ENCODE measurements at places on chromosomes 16 and 17.

DNA sequence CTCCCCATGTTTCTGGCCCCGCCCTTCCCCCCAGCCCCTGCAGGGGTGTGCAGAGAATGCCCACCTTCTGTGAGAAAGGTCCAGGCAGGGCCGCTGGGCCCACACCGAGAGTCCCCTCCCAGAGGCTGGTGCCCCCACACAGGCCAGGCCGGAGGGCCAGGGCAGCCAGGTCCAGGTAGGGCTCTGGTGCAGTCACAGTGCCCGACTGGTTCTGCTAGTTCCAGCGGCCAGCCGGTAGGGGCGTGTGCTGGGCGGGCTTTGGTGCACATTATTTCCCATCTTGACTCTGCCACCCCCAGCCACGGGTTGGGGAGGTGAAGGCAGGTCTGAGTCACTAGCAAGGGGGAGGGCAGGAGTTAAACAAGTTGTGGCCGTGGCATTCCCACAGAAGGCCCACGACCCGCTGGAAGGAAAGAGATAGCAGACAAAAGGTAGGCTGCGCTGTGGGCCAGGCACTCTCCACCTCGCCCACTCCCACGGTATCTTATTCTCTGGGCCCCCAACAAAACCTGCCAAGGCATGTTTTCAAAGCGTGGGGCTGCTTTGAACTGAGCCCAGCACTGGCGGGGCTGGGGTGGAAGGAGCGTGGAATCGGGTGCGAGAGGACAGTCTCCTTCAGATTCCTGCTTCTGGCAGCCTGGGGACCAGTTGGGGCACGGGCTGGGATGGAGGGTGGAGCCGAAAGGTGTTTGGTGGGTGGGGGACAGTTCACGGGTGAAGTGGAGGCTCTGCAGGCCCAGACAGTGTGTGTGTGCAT lies 1.9 kb downstream of the EPN3 start:
- H3K27me3 ChIP-seq: no peaks in the 10 kb centered on the region
- H3K36me3 ChIP-seq: no peaks in the 10 kb centered on the region
- H3K4me3 ChIP-seq: peak overlapping the region; percentile 75
- peak; percentile 55 for DNase-seq
- peaks cover 39% of the 10 kb centered on the region for H3K4me1 ChIP-seq

- H3K27me3 ChIP-seq: no peaks in the 10 kb centered on the region
- H3K36me3 ChIP-seq: no peaks in the 10 kb centered on the region
- H3K4me1 ChIP-seq: peaks cover 40% of the 10 kb centered on the region
- H3K27ac ChIP-seq: peak overlapping the region; percentile 83
- DNase-seq: peak; percentile 90
Observed at GRCh38 chr16:69522732-69523404, 42.9 kb upstream of the NFAT5 start.

- H3K36me3 ChIP-seq: no peaks in the 10 kb centered on the region
- no peak overlapping the region for H3K27ac ChIP-seq
- DNase-seq: no peak
- H3K4me3 ChIP-seq: no peak overlapping the region
- no peaks in the 10 kb centered on the region for H3K27me3 ChIP-seq
Observed at GRCh38 chr16:27729516-27730304, 179.8 kb downstream of the KATNIP start.

GRCh38 chr17:40763752-40764151 lies 8.2 kb downstream of the KRT26 start:
- no peaks in the 10 kb centered on the region for H3K36me3 ChIP-seq
- DNase-seq: no peak
- H3K27ac ChIP-seq: no peak overlapping the region
- H3K27me3 ChIP-seq: no peaks in the 10 kb centered on the region
- H3K4me1 ChIP-seq: no peaks in the 10 kb centered on the region
- no peak overlapping the region for H3K4me3 ChIP-seq

DNA sequence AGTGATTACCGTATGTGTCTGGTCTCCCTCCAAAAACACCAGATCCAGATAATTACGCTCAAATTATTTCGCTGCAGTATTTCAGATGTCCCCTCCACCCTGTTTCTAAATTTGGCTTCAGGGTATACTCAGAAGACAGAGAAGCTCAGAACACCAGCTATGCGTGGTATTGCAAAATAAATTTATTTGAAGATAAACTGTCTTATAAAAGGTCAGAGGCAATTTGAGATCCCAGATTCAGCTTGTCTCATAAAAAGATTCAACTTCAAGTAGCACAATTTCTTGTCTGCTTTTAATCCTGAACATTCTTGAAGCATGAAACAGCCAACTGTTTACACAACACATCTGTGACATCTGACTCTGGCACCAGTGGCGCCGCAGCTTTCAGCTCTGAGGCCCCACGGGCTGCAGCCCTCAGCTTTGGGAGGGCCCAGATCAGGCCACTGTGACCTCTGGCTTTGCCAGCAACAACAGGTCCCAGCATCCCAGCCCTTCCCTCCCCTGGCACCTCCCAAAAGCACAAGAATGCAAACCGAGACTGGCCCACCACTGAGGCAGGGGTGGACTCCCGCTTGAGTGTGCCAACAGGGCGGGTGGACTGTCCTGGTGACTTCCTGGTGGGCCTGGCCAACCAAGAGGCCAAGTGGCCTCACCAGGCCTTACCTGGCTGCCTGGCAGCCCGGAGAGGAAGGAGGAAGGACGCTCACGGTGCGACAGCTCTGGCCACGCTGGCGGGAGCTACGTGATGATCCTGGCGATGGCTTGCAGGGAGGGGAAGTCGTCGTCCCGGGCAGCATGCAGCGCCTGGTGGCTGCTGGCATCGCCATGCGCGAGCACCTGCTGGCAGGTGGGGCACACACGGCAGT lies 8.0 kb downstream of the SYNGR3 start:
- no peaks in the 10 kb centered on the region for H3K4me1 ChIP-seq
- H3K36me3 ChIP-seq: peaks cover 44% of the 10 kb centered on the region
- no peak overlapping the region for H3K27ac ChIP-seq
- no peak for DNase-seq
- no peaks in the 10 kb centered on the region for H3K27me3 ChIP-seq

DNA sequence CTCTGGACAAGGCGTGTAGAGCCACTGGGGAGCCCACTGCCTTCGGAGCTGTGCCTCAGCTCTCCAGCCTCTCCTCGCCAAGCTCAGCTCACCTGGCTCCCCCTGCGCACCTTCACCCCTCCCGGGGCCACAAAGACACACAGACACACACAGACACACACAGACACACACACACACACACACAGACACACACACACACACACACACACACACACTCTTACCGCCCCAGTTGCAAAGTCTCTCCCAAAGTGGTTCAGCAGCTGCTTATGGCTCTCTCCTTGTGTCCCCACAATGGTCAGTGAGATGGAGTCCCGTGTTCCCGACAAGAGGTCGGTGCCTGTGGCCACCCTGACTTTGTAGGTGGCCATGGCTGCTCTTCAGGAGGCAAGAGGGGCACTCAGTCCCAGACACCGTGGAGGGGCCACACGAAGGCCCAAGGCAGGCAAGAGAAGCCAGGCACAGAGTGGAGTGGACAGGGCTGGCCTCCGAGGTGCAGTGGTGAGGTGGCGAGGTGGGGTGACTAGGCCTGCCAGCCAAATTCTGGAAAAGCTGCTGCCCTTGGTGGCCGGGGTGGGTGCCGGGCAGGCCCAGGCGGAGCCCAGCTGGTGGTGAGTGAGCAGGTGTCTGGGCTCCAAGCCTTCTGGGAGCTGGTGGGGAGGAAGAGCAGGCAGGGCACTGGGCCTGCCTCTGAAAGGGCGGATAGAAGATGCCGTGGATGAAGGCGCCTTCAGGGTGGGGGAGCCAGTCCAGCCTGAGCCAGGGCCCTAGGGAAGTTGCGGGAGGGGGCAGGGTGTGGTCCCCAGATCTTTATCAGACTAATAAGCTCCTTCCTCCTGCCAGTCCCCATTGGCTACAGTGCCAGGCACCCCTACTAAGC lies at the start of gene ALOX12B:
Gene ALOX12B, minus strand, starts transcription at position 642 of the 877 bp plus-strand sequence. Its CDS starts 274 bp downstream, at position 368.
- no peak for DNase-seq
- H3K4me1 ChIP-seq: peaks cover 8% of the 10 kb centered on the region

GRCh38 chr16:53999841-54000240 lies 286.7 kb downstream of the IRX3 start:
- no peak overlapping the region for H3K4me3 ChIP-seq
- no peaks in the 10 kb centered on the region for H3K36me3 ChIP-seq
- no peak for DNase-seq
- H3K27ac ChIP-seq: no peak overlapping the region
- no peaks in the 10 kb centered on the region for H3K4me1 ChIP-seq

- H3K27me3 ChIP-seq: no peaks in the 10 kb centered on the region
- no peak for DNase-seq
- H3K36me3 ChIP-seq: no peaks in the 10 kb centered on the region
- no peak overlapping the region for H3K27ac ChIP-seq
- peak overlapping the region; percentile 33 for H3K4me3 ChIP-seq
Observed at GRCh38 chr17:43713494-43714162, 45.0 kb downstream of the SOST start.

DNA sequence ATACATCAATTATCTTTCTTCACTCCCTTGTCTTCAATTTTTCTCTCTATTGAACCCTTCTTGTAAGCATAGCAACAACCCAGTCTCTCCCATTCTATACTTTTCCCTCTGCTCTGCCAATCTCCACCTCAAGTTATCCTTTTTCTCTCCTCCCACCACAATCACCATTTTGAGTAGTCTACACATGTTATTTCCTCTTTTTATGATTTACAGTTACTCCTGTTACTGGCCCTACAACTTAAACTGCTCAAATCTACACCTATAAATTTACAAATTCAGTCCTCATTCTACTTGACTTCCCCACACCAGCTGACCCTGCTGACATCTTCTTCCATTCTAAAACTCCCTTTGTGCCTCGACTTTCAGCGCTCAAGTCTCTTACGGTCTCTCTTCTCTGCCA lies 84.6 kb downstream of the SPAG9 start:
- no peak for DNase-seq
- H3K27me3 ChIP-seq: no peaks in the 10 kb centered on the region
- no peaks in the 10 kb centered on the region for H3K36me3 ChIP-seq
- no peaks in the 10 kb centered on the region for H3K4me1 ChIP-seq
- H3K27ac ChIP-seq: no peak overlapping the region

- DNase-seq: peak; percentile 42
- H3K36me3 ChIP-seq: no peaks in the 10 kb centered on the region
- H3K4me1 ChIP-seq: peaks cover 18% of the 10 kb centered on the region
- peak within 1 kb of the TSS; percentile 87 for H3K4me3 ChIP-seq
Observed at GRCh38 chr17:76585649-76586593, at the start of gene ST6GALNAC2. ST6GALNAC2 (minus strand) TSS chr17:76585860; CDS start chr17:76585808, 52 bp downstream.

GRCh38 chr16:74094514-74094913 lies 202.1 kb upstream of the PSMD7 start:
- H3K4me1 ChIP-seq: no peaks in the 10 kb centered on the region
- DNase-seq: no peak
- H3K27ac ChIP-seq: no peak overlapping the region
- H3K36me3 ChIP-seq: no peaks in the 10 kb centered on the region
- H3K4me3 ChIP-seq: no peak overlapping the region

DNA sequence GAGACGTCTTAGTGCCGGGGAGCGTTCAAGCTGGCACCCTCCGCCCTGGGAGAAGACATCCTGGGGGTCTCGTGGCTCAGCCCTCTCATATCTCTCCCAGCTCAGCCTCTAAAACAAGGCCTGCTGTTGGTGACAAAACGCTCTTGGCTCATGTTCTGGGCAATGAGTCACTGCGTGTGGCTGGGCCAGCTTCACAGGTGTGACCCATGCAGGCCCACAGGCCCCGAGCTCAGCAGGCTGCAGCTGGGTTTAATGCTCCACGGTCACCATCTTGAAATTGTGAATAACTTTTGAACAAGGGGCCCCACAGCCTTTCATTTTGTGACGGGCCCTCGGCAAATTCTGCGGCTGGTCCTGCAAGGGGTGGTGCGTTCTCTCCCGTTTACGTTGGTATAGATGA lies 22.4 kb downstream of the GAA start:
- no peak overlapping the region for H3K4me3 ChIP-seq
- no peaks in the 10 kb centered on the region for H3K4me1 ChIP-seq
- no peaks in the 10 kb centered on the region for H3K27me3 ChIP-seq
- no peak for DNase-seq
- H3K36me3 ChIP-seq: no peaks in the 10 kb centered on the region
- no peak overlapping the region for H3K27ac ChIP-seq

GRCh38 chr16:2148714-2149629 lies 547 bp downstream of the RAB26 start:
- no peaks in the 10 kb centered on the region for H3K27me3 ChIP-seq
- peak overlapping the region; percentile 84 for H3K27ac ChIP-seq
- H3K4me3 ChIP-seq: peak overlapping the region; percentile 74
- H3K4me1 ChIP-seq: peaks cover 46% of the 10 kb centered on the region
- DNase-seq: no peak

Measured in HCT116 (cell line).